ENCODE measurements at places on chromosomes 1 and 21. TPM values are rescaled to one million over a fixed set of nuclear protein-coding genes. Genes with fewer than 3 reads are reported as not detected.

PCP4 gene
- total RNA-seq, result not detected

NIT1 gene
- 14.3 TPM for total RNA-seq

DNA sequence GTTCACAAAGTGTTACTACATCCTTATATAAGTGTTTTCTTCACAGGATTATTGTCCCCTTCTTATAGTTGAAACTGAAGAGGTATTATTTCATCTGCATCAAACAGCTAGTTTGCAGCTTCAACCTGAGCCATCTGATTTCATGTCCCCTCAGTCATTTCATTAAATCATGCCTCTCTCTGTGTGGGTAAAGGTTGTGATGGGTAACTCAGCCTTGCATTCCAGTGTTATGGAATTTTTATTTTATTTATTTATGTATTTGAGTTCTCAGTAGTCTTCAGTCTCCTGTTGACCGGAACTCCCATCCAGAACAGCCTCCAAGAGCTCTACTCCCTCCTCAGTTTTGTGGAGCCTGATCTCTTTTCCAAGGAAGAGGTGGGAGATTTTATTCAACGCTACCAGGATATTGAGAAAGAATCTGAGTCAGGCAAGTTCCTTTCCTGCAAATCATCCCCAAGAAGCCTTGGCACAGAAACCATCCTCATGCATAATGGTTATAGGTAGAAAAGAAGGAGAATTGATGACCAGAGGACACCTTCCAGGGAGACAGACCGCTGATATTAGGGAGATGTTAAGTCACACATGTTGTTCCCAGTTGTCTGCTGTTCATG, 21.8 kb downstream of the CHD1L start:
- no peak for DNase-seq

ADGRL2 gene
- 64.4 TPM for total RNA-seq

All from pulmonary artery endothelial cell (primary cell).